ENCODE measurements at places on chromosomes 1 and 21.

DNA sequence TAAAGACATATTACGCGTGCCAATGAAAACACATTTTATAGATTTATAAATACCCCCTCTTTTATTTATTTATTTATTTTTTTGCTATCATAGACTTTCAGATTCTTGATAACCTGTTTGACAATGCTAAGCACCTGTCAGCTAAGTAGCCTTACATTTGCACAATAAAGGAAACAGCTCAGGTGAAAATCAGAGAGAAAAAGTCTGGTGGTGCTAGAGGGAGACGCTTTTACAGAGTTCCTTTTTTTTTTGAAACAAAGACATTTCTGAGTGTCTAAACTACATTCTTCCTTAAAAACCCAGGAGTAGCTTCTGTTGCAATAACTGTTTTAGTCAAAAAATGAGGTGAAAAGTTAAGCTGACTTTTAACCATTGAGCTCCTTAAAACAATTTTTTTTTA lies 1611.6 kb downstream of the NCAM2 start:
- no peak for DNase-seq

DNA sequence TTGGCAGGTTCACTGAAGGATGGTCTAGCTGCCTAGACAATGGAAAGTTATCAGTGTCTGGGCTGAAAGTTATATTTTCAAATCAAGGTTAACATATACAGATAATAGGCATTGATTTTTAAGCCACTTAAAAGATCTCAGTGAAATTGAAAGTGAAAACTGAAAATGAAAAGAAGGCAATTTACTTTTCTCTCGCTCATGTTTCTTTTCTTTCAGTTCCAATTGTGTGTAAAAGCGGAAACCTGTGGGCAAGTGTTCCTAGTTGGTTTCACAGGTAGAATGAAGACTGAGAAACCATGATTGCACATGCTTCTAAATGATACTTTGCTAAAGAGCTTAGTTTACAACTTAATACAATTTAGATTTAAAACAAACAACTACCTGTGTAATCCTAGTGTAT lies 383.7 kb downstream of the ZP4 start:
- DNase-seq: no peak

DNA sequence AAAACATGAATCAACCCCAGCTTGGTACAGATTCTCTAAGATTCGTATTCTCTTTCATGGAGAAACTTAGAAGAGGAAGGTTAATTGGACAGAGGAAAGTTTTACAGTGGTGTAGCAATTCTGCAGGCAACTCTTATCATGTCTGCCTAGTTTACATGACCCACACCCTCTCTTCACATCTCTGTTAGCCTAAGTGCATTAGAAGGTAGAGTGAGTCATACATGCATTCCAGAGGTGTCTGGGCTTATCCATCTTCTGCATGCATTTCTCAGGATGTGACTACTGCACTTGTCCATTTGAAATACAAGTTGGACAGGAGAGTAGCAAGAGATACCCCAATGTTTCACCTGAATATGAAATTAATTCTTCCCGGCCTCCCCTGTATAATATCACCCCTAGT lies 578.4 kb upstream of the NCAM2 start:
- peak; percentile 2 for DNase-seq

- DNase-seq: no peak
These were observed 40.1 kb downstream of the AHDC1 start for GRCh38 chr1:27563591-27564471.

GRCh38 chr1:201104141-201104540 lies 8.1 kb downstream of the CACNA1S start:
- DNase-seq: peak; percentile 3

- DNase-seq: no peak
These were observed 299.2 kb downstream of the GPATCH2 start for GRCh38 chr1:217331698-217332097.

DNA sequence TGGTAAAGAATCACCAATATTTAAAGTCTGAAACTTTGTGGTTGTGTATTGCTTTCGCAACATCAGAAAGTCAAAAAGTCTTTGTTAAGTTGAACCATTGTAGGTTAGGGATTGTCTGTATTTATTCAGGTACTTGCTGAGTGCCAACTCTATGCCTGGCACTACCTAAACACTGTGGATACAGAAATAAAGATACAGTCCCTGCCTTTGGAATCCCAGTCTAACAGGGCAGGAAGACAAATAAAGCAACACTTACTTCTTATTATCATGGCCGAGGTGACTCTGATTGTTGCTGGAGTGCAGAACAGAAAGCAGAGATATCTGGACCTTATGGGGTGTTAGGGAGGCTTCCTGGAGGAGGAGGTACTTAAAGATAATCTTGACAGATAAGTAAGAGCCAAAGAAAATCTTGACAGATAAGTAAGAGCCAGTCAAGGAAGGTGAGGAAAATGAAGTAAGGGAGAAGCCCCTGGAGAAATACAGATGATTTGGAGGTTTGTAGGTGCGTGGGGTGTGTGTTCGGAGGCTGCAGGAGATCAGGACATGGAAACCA lies 11.8 kb upstream of the S100A10 start:
- no peak for DNase-seq

GRCh38 chr1:221923929-221924598 lies 182.2 kb upstream of the DUSP10 start:
- peak; percentile 21 for DNase-seq

- DNase-seq: no peak
These were observed 93.8 kb upstream of the GALNT2 start for GRCh38 chr1:229973297-229973612.

DNA sequence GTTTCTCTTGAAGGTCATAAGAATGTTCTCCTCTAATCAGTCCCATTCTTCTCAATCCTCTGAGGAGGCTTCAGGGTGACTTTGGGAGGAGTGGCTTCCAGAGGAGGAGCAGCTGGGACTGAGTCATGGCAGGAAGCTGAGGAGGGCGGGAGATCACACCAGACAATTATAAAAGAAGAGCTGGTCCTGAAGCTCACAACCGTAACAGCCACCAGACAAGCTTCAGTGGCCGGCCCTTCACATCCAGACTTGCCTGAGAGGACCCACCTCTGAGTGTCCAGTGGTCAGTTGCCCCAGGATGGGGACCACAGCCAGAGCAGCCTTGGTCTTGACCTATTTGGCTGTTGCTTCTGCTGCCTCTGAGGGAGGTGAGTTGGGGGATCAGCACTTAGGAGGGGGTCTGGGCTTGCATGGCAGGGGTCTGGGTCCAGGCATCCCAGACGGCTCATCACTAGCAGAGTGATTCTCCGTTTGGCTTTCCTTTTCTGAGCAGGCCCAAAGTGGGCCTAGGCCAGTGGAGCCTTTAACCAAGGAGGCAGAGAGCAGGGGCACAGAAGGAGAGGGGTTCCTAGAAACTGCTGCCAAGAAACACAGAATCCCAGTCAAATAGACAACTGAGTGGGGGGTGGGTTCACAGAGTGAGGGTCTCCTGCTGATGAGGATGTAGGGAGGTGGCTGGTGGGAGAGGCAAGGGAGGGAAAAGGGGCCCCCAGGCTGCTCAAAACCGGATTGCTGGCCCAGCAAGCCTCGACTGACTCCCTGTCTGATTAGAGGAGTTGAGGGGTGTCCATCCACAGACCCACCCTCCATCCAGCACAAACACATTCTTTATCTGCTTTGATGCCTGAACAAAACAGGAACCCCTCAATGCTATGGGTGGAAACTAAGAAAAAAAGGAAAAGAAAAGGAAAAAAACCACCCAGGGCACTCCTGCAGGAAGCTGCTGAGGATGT lies at the start of gene ECM1:
Gene ECM1 (plus strand): TSS at position 198 of the 953 bp plus-strand sequence. CDS start 101 bp downstream, at position 299.
- DNase-seq: peak; percentile 64
